CD4-positive, CD25-positive, alpha-beta regulatory T cell (primary cell): ENCODE measurements at places on chromosomes 3 and 15. TPM values are rescaled to one million over a fixed set of nuclear protein-coding genes. Genes with fewer than 3 reads are reported as not detected.

DNA sequence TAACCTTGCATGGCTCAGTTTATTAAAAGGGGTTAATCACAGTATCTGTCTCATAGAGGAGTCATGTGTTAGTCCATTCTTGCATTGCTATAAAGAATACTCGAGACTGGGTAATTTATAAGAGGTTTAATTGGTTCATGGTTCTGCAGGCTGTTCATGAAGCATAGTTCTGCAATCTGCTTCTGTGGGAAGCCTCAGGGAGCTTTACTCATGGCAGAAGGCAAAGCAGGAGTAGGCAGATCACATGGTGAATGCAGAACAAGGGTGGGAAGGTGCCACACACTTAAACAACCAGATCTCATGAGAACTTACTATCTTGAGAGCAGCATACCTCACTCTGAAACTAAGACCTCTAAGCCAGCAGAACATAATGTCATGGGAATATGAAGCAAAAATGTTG, 42.2 kb upstream of the PTX3 start:
- no peak overlapping the region for H3K27ac ChIP-seq
- H3K36me3 ChIP-seq, result no peaks in the 10 kb centered on the region
- no peaks in the 10 kb centered on the region for H3K4me1 ChIP-seq
- H3K4me3 ChIP-seq, result no peak overlapping the region
- DNase-seq, result no peak

GRCh38 chr15:32888221-32888761, 170.5 kb downstream of the GREM1 start:
- no peaks in the 10 kb centered on the region for H3K4me1 ChIP-seq
- peaks cover 4% of the 10 kb centered on the region for H3K36me3 ChIP-seq
- H3K4me3 ChIP-seq, result no peak overlapping the region

DNA sequence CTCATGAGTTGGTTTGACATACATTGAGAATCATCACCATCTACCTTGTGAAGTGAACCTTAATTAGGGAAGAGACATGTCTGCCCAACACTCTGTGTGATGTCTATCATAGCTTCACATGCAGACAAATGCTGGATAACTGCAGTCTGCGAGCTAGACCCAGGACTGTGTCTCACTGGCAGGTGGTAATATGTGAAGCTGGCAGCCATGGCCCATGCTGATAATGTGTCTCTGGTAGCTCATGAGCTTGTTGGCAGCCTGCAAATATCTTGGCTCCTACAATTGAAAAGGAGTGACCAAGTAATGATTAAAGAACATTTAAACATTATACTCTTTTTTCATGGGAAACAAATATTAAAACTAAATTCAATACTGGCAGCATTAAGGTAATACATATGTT, 234.8 kb downstream of the CHST2 start:
- H3K27me3 ChIP-seq, result no peaks in the 10 kb centered on the region
- no peak overlapping the region for H3K4me3 ChIP-seq
- H3K4me1 ChIP-seq, result peaks cover 7% of the 10 kb centered on the region
- H3K36me3 ChIP-seq, result no peaks in the 10 kb centered on the region
- DNase-seq, result no peak

DNA sequence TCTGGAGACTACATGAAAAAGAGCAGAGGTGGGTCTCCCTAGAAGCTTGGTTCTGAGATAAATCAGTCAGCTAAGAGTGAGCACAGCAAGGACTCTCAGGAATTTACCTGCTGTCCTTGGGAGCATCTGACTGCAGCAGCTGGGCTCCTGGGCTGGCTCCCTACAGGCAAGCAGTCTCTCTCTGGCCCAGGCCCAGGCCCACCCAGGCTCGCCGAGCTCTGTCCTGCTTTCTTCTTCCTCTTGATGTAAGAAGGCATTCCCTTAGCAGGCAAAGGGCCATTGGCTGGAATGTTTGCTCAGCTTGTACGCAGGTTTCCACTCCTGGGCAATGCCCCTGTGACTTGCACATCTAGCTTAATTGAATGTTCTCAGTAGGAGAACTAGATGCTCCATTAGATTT, 4.3 kb upstream of the RBP2 start:
- DNase-seq, result no peak
- no peaks in the 10 kb centered on the region for H3K27me3 ChIP-seq
- no peak overlapping the region for H3K4me3 ChIP-seq
- no peak overlapping the region for H3K27ac ChIP-seq
- no peaks in the 10 kb centered on the region for H3K36me3 ChIP-seq

DNA sequence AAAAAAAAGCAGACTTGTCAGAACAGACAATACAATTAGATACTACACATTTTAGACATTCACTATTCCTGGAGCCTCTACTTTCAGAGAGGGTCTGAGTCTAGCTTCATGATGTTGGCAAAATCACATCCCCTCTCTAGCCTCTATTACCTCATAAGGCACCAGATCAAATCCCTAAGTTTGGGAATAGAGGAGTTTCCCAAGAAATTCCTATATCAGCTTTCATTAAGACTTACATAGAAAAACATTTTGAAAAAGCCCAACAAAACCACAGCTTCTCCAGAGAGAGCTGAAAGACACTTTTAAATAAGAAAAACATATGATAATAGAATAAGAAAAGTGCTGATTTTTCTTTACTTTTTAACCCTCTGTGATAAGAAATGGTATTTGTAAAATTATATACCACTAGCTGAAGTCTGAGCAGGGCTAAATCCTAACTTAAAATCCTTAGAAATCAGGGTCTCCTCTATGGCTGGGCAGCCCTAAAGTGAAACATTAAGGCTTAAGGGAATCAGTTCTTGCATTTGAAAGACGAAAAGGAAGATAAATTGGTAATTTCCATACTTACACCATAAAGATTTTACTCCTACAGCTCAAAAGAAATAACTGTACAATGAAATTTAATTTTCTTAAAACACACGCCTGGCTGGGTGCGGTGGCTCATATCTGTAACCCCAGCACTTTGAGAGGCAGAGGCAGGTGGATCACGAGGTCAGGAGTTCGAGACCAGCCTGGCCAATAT, 4.3 kb downstream of the TBC1D2B start:
- H3K27me3 ChIP-seq, result no peaks in the 10 kb centered on the region
- H3K4me3 ChIP-seq, result peak overlapping the region; percentile 65
- peak overlapping the region; percentile 44 for H3K27ac ChIP-seq
- peaks cover 3% of the 10 kb centered on the region for H3K36me3 ChIP-seq

DCBLD2 gene
- total RNA-seq, result 1.5 TPM
